ENCODE measurements at places on chromosomes 5 and 9. TPM values are rescaled to one million over a fixed set of nuclear protein-coding genes. Genes with fewer than 3 reads are reported as not detected.
A peak's percentile ranks its signal among the peaks of the same experiment; 100 is the strongest.

Gene OR1Q1
- not detected for total RNA-seq

Gene BHMT
- 0.21 TPM for total RNA-seq

- DNase-seq = no peak
Measured at GRCh38 chr9:106482733-106483132, 380.2 kb upstream of the ZNF462 start.

DNA sequence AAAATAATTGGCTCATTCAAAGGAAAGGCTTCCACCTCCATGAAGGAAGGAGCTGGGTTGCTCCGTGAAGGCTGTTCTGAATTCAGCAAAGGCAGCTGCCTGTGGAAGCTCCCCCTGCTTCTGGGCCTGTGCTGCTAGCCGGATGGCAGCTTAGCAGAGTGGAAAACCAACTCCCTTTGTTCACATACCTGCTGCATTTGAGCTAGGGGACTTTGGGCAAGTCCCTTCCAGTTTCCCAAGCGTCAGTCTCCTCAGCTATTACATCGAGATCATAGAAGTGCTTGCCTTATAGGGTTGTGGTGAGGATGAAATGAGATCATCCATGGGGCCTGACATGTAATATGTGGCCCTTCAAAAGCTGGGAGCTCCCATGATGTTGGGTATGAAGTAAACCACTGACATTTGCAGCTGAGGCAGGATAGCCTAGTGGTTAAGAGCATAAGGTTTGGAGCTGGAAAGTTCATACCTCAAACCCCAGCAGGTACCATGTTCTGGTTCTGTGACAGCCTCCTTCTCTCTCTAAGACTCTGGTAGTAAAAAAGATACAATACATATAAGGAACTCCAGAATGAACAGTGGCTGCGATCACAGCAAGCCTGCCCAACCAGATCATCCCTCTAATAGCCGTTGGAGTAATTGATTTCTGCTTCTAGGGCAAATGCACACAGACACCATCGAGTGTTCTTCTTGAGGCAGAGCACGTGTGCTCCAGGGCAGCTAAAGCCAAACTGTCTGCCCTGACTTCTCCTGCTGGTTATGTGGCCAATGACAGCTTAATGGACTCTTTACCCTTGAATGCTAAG is 11.0 kb upstream of the DENND1A start:
- DNase-seq = no peak

DNA sequence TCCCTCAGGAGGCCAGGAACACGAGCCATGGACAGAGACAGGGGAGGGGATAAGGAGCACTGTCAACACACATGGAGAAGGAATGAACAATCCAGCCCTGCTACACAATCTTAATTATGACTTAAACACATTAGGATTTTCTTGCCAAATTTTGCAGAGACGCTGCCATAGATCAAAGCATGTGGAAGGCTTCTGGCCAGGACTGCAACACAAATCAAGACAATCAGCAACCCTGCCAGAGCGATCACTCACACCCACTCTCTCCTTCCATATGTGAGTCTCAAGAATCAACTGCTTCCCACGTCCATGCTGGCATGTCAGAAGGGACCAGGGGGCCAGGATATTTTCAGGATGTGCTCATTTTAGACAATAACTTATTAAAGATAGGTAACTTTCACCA is 85.6 kb downstream of the ROR2 start:
- no peak for DNase-seq

GRCh38 chr9:135244271-135245221 is 157.1 kb downstream of the OLFM1 start:
- no peak for DNase-seq

DNA sequence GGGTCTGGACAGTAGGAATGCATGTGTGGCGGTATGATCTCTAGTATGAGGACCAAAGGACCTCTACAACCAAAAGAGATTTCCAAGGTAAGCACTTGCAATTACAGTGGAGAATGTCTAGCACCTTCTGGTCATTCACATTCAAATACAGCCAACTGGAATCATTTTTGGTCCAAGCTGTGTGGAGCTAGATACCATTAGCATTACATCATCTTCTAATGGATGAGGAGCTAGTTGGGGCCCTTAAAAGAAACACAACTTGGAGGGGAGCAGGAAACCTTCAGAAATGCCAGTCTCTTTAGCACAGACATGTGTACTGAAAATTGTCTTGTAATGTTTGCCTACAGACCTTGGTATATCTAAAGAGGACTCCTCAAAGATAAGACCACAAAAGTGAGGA is 244.7 kb downstream of the BNC2 start:
- DNase-seq = no peak

DNA sequence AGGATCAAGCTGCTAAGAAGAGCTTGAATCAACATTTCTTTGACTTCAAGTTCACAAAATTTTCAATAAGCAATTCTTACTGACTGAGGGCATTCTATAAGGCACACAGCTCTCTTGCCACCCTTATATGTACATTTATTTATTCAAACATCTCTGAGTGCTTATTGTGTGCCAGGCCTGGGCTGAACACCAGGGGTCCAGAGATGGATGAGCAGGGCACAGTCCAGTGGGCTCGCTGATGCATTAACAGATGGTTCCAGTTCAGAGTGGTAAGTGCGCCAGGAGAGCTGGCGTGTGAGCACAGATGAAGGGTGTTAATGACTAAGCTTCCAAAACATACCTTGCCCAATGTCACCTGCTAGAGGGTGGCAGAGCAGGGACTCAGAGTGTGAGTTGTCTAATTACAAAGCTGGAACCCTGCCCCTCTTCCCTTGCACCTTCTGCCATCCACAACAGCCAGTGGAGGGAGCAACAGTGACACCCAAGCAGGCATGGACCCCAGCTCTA is 24.6 kb downstream of the ALG2 start:
- DNase-seq = no peak

DNA sequence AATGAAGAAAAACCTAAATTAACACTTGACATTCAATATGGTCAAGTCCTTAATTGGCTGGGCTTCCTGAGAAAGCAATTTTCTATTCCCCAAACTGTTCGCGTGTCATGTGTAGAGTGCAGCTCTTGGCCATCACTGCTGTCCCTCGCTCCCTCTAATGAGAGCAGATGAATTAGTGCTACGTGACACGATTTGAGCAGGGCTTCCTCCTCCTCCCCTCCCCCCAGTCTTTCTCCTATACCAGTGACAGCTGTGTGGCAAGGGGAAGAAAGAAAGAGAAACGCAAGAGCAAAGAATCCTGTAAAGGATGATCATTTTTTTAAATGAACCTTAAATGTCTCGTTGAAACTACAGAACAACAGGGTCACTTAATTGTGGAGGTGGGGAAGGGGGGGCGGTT is 159.6 kb downstream of the BNC2 start:
- no peak for DNase-seq

Gene SLC6A18
- total RNA-seq = not detected

DNA sequence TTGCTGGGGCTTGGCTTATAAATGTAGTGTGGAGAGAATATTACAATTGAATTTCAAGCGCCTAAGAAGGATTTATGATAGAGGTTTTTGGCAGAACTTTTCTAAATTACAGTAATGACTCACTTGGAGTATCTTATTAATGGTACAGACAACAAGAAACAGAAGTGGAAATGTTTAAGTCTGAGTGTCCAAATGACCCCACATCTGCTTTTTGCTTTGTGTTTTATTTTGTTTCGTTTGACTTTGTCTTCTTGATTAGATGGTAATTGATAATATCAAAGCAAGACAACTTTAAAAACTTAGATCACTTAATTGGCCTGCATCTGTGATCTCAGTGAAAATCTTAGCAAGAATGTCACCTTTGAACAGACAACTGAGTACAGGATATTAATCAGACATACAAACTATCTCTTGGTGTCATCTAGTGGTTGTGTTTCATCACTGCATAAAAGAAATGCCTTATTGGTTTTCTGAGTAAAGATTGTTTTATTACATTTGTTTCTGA is 577.4 kb downstream of the ISL1 start:
- no peak for DNase-seq

GRCh38 chr9:69549310-69550202 is 122.6 kb downstream of the APBA1 start:
- DNase-seq = peak; percentile 31

GRCh38 chr5:33465120-33465519 is 24.4 kb downstream of the TARS1 start:
- DNase-seq = no peak

- no peak for DNase-seq
Measured at GRCh38 chr5:150397146-150397781, 15.4 kb downstream of the CD74 start.
